Renal cortex interstitium (tissue), 15 donors: ENCODE measurements at places on chromosomes 11 and 22. TPM values are rescaled to one million over a fixed set of nuclear protein-coding genes. Genes with fewer than 3 reads are reported as not detected.

DNA sequence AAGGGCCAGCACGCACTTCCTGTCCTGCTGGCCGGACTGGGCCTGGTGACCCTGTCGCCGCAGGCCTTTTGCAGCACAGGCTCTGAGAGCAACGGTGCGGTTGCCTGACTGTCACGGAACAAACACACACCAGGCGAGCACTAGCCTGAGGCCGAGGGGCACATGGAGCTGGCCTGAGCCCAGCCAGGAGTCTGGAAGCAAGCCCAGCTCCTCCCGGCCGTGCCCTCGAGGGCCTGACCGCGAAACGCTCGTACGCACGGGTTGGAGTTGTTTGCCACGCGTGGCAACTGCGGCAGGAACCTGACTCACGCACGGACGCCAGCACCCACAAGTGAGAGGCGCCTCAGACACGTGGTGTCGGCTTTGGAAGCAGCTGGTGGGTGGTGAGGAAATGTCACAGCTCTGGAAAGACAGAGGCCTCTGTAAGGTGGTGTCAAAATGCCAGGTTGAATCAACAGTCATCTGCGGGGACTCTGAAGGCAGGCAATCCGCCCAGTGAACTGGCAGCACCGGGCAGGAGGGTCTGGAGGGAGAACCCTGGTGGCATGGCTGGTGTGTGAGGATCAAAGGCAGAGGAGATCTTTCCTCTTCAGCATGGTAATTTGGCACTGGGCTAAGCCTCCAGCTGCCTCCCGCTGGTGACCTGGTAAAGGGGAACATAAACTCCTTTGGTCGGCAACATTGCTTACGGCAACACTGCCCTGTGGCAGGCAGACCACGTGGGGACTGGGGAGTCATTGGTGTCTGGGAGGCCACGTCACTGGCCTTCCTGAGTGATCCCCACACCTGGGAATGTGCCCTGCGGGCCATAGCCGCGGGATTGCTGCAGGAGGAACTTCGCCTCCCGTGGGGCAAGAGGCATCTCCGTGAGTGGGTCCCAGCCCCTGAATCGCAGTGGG is 15.3 kb upstream of the IL17REL start:
- DNase-seq, result no peak

DNA sequence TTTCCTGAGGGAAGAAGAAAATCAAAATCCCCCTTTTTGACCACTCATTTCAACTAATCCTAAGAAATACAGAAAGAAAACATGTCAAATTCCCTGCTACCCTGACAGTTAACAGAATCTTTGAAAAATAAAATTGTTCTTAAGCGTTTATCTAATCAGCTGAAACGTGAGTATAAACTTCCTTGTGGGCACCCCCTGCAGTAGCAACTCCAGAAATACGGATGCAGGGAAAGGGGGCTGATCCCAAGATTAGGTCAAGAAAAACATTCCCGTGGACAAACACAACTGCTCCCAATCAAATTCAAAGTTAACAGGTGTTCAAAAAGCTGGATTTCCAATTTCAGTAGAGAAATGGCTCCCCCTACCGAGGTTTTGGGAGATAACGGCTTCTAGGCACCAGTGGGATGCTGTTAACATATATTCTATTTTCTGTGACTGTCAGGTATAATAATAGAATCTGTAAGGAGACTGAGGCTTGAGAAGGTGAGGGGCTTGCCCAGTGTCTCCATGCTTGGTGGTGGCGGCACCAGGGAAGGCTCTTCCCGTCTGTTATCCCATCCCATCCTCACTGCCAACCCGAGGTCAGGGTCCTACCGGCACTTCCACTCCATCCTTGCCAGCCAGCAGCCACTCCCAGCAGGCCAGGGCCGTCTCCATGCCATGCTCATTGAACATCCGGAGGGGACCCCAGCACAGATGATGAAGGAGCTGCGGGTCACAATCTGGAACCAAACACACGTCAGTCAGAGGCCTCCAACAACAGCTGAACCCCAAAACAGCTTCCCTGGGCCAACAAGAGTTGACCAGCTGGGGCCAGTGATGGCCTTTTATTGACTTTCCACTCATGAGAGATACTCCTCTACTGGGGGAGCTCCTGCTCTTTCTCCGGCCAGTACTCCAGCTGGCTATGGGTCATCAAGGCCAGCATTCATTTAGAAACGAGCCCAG is 32.0 kb upstream of the SERPIND1 start:
- DNase-seq, result no peak

SSH3 gene
- polyA plus RNA-seq, result 19.1 TPM

DNA sequence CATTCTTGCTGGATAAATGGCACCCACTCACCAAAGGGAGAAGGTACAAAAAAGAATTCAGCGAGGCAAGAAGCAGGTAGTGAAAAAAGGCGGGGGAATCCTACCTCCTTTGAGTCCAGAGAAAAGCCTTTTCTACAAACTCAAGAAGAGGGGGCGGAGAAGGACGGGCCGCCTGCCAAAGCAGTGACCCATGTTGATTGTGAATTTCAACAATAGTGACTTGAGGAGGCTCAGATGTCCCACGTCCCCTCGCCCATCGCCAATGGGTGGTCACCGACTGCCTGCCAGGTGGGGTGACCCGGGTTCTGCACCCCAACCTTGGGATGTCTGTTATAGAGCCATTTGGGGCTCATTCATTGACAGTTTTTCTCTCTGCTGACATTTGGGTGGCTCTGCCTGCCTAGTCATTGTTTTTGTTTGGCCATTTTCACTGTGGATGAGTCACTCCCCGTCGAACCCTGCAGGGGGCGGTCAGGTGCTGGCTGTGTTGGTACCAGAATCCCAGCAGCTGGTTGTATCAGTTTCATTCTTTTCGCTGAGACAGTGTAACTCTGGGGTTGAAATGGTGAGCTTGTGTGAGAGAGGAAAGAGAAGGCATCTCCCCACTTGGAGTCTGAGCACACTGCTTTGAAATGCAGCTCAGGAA is 163.4 kb upstream of the NCAM1 start:
- DNase-seq, result no peak

GRCh38 chr22:38014083-38014482 is 29.7 kb upstream of the SOX10 start:
- DNase-seq, result no peak

DNA sequence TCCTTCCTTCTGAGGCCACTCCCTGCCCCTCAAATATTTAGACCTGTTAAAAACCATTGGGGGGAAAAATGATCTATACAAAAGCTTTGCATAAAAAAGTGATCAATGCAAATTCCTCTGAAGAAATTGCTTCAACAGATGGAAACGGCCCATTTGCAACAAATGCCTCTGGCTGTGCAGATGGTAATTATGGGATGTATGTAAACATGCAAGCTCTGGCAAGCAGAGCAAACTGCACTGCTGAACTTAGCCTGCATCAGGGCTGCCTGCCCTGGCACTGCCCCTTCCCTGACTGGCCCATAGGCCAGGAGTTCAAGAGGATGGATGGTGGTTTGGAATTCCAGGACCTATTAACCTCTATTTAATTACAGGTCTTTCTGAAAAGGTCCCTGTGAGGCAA is 388.7 kb downstream of the MIAT start:
- DNase-seq, result no peak

GRCh38 chr11:122423273-122423672 is 232.2 kb upstream of the UBASH3B start:
- DNase-seq, result no peak

DNA sequence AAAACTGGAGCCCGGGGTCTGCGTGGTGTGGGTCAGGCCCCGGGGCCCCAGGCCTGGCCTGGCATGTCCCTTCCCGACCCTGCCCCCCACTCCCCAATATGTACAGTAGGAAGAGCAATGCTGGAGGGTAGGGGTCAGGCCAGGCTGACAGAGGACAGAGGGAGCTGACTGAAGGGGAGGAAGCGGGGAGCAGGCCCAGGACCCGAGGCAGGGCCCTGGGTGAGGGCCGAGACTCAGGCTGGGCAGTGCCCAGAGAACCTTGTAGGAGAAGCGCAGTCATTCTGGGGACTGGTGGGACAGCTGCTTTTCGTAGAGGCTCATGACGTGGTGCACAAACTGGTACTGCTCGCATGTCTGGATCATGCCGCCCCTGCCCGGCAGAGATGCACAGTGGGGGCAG is 2.7 kb upstream of the IGSF22 start:
- DNase-seq, result no peak

DNA sequence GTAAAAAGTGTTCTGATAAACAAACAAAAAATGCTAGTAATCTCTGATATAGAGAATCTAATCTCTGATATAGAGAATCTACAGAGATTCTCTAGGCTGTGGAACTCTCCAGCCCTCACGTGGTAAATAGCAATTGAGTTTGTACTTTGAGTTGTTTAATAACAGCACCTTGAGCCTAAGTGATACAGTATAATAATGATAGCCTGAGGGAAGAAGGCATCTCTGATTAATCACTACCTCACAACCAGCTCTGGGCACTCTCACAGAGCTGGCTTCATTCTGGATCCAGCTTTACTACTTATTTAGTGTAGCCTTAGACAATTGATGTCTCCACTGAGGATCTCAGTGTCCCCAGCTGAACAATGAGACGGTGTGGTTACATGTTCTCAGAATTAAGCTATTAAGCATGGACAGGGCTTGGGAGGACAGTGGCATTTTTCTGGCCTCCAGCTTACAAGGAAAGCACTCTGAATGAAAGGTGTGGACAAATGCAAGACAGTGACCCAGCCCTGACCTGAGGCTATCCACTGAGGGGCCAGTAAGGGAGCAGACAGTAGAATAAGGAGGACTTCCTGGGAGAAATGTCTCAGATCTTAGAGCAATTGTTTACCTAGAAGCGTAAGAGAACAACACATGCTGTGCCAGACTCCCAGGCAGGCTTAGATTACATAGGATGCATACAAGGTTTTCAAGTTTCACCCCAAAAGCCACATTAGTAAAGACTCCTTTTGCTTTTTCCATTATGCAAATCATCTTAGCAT is 88.7 kb upstream of the DRD2 start:
- no peak for DNase-seq

DNA sequence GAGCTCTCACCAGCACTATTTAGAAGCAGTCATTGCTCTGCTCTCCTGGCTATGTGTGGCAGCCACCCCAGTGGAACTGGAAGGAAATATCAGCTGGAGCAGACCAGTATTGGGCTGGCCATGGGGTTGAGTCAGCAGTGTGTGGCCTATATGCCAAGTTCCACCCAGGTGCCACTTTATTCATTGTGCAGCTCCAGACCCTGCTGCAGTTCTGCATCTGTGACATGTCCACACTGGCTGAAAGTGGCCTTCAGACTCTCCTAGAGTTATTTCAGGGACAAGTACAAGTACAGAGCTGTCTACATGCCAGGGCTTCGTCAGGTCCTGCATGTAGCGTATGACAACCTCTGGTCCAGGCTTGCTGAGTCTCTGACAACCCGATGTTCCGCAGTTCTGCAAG is 55.2 kb downstream of the CABIN1 start:
- no peak for DNase-seq

GRCh38 chr11:44261800-44262591 is 47.9 kb downstream of the ALX4 start:
- DNase-seq, result no peak

MED15 gene
- 62.5 TPM for polyA plus RNA-seq

GRCh38 chr11:18791969-18792628 is 501 bp upstream of the PTPN5 start:
- no peak for DNase-seq

- no peak for DNase-seq
Measured at GRCh38 chr11:6415797-6416196, 3.1 kb downstream of the APBB1 start.

DNA sequence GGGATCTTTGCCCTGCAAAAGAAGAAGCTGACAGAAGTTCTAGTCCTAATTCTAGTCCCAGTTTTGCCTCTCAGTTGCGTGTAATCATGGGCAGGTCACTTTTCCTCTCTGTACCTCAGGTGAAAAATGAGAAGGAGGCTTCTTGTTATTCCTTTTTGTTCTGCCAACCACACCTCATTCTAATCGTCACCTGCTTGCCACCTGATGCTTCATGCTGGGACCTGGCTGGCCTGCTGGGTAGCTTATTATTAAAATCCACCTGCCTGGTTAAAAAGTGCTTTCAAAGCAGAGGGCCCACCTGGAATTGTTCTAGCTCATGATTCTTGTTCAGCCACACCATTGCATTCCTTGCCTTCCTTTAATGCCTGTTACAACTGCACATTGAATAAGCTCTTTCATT is 8.4 kb upstream of the ALG8 start:
- no peak for DNase-seq

HBD gene
- polyA plus RNA-seq, result 2.1 TPM

- no peak for DNase-seq
Measured at GRCh38 chr11:100562128-100562527, 125.0 kb upstream of the ARHGAP42 start.

- DNase-seq, result no peak
Measured at GRCh38 chr22:46764779-46765485, 2.5 kb downstream of the TBC1D22A start.

OR4D5 gene
- polyA plus RNA-seq, result not detected

HSPB2 gene
- polyA plus RNA-seq, result 2.8 TPM

- DNase-seq, result no peak
Measured at GRCh38 chr11:117287668-117288067, 3.5 kb upstream of the BACE1-AS start.

- DNase-seq, result no peak
Measured at GRCh38 chr22:32217465-32217864, 12.6 kb upstream of the RFPL2 start.

DNA sequence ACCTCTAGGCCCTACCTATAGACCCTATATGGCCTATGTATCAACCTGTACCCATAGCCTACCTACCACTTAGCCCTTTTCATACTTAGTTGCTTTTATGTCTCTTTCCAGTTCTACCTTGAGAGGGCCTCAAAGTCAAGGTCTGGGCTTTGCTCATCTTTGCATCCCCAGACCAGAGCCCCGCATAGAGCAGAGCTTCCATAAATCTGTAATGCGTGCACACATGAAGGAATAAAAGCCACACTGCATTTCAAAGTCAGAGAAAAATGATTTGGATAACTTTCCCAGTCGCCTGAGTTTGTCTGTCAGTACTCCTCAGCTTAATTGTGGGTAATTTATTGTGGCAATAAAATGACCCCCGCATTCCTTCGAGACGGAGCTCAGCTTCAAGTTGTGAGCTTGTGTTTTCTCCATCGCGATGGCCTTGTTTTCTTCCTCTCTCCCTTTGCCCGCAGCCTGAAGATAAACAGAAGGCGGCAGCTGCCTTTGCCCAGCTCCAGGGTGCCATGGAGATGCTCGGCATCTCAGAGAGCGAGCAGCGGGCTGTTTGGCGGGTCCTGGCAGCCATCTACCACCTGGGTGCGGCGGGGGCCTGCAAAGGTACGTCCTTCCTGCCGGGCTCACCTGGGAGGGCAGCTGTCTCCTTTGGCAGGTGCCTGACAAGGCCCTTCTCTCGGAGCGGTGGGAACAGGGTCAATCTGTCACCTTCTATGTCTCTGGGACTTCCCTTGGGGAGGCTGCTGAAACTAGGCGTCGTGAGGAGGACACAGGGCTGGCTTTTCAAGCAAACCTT is 55.7 kb downstream of the MYO18B start:
- DNase-seq, result peak; percentile 17

DNA sequence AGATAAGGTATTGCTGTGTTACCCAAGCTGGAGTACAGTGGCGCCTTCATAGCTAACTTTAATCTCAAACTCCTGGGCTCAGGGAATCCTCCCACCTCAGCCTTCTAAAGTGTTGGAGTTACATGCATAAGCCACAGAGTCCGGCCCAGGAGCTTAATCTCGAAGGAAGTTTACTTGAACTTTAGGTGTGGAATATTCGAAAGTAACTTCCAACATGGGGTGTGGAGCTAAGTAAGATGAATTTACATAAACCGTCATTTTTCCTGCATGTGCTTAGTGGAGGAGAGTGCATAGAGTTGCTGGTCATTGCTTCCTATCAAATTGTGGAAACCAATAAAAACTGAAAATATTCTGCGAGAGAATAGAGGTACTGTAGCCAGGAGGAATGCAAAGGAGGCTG is 1.5 kb downstream of the ATG13 start:
- DNase-seq, result no peak

OR51B5 gene
- polyA plus RNA-seq, result 0.56 TPM
